Ureter (tissue), 1 donor: ENCODE measurements at places on chromosomes 7 and 10.

- no peak for DNase-seq
Measured at GRCh38 chr7:133230591-133231194, 22.2 kb upstream of the EXOC4 start.

DNA sequence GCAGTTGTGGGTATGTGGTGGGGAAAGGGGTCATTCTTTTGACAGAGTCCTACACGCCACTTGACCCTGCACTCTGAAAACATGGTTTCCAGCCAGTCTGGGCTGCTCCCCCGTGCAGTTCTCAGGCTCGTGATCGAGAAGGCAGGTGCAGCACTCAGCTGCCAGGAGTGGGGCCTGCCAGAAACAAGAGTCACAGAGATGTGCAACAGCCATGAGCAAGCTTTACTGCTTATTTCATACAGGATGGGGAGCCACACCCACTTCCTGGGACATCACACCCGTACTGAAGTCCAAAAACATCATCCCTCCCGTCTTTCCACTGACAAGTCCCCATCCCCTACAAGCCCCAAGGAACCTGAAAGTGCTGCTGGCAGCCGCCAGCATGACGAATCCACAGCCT lies 9.3 kb downstream of the ATG9B start:
- no peak for DNase-seq

- DNase-seq = peak; percentile 88
Measured at GRCh38 chr7:142854372-142855113, at the start of gene EPHB6. Gene EPHB6, plus strand, starts transcription at chr7:142855076. Its CDS starts 8,152 bp downstream, at chr7:142863228.

DNA sequence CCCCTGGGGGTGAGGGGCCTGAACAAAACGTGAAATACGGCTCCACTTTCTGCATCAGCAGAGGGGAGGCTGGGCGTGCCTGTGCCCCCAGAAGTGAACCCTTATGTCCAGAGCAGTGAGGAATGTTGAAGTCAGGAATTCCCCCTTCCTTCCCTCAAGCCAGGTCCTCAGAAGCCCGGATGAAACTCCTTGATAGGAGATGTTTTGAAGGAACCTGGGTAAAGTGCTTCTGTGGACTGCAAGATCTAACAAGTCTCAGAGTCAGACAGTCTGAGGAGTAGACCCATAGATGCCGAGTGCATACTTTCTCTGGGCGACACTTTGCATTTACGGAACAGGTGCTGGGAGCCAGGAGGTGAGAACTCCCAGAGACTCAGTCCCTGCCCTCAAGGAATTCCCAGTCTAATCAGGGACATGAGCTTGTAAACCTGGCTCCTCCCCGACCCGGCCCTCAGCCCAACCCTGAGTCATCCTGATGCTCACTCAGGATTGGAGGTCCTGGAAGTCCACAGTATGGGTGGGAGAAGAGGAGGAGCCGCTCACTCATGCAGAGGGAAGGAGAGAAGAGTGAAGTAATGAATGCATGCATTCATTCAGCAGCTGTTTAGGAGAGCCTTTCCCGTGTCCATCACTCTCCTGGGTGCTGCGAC lies 179.5 kb upstream of the ITGB1 start:
- DNase-seq = no peak

DNA sequence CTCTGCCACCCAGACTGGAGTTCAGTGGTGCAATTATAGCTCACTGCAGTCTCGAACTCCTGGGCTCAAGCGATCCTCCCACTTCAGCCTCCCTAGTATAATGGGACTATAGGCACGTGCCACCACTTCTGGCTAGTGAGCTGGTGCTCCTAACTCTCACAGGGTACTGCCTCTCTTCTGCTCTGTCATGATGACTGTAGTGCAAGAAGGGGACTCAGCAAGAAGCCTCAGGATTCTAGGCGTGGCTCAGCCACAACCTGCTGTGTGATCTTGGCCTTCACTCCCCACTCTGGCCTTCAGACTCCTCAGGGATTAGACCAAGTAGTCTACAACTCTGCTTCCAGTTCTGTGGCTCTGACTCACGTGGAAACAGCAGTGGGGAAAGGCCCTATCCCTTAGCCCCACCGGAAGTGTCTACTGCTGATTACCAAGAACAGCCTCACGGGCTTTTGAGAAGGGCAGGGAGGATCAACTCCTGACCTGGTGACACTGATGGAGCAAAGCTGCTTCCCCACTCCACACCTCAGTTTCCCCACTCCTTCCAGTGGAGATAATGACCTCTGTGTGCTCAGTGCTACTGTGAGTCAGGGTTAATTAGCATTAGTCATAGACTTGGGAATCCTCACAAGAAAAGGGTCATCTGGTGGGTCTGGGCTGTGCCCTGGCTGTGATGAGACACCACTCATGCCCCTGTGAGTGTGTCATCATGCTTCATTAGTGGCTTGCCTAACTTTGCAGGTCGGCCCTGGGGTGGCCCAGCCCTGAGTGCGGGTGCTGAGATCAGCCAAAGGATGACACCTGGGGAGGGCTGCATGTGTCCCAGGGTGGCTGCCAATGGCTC lies 41.1 kb downstream of the ZC3HC1 start:
- DNase-seq = no peak

GRCh38 chr10:93600446-93601145 lies 439 bp downstream of the RBP4 start:
- DNase-seq = no peak

DNA sequence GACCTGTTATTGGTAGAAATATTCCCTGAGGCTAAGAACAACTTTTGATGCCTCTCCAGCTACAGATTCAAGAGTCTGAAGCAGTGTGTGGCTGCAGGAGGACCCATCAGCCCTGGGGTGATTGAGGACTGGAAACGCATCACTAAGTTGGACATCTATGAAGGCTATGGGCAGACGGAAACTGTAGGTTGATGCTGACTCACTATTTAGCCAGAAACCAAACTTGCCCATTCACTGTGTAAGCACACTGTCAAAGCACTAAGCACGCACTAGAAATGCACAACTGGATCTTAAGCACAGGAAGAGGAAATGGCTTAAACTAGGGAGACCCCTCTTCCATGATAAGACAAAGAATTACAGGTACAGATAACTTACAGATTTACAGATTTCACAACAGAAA lies 20.8 kb downstream of the ACSM6 start:
- DNase-seq = no peak

DNA sequence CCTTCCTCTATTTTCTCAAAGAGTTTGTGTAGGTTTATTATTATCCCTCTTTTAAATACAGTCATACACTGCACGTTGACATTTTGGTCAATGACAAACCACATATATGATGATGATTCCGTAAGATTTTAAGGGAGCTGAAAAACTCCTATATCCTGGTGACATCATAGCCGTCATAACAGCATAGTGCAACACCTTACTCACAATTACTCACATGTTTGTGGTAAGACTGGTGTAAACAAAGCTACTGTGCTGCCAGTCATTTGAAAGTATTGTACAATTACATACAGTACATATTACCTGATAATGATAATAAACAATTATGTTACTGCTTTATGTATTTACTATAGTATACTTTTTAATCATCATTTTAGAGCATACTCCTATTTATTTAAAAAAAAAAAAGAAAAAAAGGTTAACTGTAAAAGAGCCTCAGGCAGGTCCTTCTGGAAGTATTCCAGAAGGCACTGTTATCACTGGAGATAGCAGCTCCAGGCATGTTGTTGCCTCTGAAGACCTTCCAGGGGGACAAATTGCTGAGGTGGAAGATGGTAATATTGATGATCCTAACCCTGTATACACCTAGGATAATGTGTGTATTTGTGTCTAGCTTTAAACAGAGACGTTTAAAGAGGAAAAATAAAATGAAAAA lies 123.3 kb upstream of the CDK1 start:
- no peak for DNase-seq

DNA sequence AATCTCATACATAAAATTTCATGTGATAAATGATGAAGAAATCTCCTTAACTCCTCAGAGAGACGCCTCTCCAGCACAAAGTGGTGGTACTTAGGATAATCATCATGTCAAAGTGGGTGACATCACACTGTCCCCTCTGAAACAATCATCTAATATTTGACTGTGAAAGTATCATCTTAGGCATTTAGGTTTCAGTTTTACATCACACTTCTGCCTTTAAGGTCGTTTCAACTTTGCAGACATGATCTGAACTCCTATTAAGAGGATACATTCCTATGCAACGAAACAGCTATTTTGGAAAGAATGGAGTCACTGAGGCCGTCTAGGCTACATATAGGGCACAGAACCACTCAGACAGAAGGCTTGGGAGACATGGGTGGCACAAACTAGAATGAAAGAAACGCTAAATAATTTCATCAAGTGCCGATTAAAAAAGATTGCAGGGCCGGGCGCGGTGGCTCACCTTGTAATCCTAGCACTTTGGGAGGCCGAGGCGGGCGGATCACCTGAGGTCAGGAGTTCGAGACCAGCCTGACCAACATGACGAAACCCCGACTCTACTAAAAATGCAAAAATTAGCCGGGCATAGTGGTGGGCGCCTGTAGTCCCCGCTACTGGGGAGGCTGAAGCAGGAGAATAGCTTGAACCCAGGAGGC lies 2.0 kb downstream of the VOPP1 start:
- DNase-seq = no peak

DNA sequence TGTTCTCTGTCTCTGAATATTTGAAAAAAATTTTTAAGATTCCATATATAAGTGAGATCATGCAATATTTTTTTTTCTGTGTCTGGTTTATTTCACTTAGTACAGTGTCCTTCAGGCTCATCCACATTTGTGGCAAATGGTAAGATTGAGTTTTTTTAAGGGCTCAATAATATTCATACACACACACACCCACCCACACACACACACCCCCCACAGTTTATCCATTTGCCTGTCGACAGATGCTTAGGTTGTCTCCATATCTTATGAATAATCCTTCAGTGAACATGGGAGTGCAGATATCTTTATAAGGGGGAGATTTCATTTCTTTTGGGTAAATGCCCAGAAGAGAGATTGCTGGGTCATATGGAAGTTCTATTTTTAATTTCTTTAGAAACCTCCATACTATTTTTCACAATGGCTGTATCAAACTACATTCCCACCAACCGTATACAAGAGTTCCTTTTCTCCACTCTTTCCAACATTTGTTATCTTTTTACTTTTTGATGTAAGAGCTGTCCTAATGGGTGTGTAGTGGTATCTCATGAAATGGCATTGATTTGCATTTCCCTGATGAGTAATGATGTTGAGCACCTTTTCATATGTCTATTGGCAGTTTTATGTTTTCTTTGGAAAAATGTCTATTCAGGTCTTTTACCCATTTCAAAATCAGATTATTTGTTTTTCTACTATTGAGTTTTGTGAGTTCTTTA lies 35.0 kb downstream of the AUTS2 start:
- DNase-seq = no peak

- DNase-seq = peak; percentile 14
Measured at GRCh38 chr10:123633106-123633505, 33.0 kb upstream of the GPR26 start.

DNA sequence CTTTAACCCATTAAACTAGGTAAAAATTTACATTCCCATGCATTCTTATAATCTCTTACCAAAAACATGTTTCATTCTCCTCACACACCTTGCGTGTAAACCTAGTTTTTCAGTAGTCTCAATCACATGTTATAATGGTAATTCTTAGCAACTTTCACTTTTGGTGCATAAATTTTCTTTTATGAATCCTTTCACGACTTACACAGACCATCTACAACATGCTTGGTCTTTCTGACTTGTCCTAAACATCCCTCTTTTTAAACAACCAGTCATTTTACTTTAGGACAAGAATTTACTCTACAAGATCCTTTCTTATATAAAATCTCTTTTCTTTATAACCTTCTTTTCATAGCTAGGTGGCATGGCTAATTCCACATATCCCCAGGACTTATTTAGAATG lies 25.8 kb downstream of the FBXL13 start:
- DNase-seq = no peak
